Peyer's patch (tissue), 4 donors: ENCODE measurements at places on chromosomes 11 and 22. TPM values are rescaled to one million over a fixed set of nuclear protein-coding genes. Genes with fewer than 3 reads are reported as not detected.

DNA sequence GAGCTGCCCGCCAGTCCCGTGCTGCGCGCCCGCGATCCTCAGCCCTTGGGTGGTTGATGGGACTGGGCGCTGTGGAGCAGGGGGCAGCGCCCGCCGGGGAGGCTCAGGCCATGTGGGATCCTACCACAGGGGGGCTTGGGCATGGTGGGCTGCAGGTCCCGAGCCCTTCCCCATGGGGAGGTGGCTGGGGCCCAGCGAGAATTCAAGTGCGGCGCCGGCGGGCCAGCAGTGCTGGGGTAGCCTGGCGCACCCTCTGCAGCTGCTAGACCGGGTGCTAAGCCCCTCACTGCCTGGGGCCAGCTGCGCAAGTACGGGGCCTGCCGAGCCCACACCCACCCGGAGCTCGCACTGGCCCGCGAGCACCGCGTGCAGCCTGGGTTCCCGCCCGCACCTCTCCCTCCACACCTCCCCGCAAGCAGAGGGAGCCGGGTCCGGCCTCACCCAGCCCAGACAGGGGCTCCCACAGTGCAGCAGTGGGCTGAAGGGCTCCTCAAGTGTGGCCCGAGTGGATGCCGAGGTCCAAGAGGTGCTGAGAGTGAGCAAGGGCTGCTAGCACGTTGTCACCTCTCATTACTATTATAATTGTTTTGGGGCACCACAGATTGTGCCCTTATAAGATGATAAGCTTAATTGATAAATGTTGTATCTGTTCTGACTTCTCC lies 333.2 kb downstream of the CASP12 start:
- no peak for DNase-seq

The ETS1 gene
- total RNA-seq, result 33.9 TPM

GRCh38 chr11:62340269-62340901 lies 3.1 kb downstream of the ASRGL1 start:
- peak; percentile 86 for DNase-seq

- no peak for DNase-seq
Observed at GRCh38 chr22:37427135-37427710, at the start of gene ELFN2. TSS of gene ELFN2 (minus strand) at chr22:37427479. CDS start at chr22:37375534, 51,945 bp downstream.

GRCh38 chr11:34576331-34576730 lies 44.6 kb upstream of the EHF start:
- no peak for DNase-seq

DNA sequence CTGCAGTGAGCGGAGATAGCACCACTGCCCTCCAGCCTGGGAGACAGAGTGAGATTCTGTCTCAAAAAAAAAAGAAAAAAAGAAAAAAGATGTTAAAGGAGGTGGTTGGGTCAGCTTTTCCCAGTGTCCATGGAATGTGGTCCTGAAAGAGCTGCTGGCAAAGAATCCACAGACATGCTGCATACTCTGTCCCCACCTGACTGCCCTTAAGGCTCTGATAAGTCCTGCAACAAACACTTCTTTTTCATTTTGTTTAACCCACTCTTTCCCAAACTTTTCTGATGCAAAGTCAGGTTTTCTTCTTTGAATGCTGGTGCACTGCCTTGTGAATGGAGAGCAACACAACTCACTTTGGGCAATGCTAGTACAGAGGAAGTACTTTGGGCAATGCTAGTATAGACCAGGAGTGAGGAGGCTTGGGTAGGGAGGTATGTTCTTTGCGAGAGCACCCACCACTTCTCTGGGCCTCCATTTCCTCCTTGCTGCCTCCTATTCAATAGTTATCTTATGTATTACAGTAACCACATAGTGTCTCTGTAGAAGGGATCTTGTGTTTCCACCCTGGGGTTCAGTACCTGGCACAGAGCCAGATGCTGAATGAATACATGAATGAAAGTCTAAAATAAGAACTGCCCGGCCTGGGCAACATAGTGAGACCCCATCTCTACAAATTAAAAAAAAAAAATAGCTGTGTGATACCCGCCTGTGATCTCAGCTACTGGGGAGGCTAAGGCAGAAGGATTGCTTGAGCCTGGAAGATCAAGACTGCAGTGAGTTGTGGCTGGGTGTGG lies 18.9 kb downstream of the LIF start:
- no peak for DNase-seq

The DNAL4 gene
- 21.6 TPM for total RNA-seq

The NXPE2 gene
- 9.9 TPM for total RNA-seq
